CD4-positive, alpha-beta T cell treated with Interleukin-21 for 1 hour (primary cell): ENCODE measurements at places on chromosomes 5 and 9.

GRCh38 chr9:99193466-99193821 lies 28.3 kb downstream of the ALG2 start:
- no peak for DNase-seq

GRCh38 chr9:125812403-125812802 lies 65.2 kb downstream of the PBX3 start:
- no peak for DNase-seq

GRCh38 chr5:127930311-127930710 lies 153.3 kb upstream of the SLC12A2 start:
- DNase-seq = no peak

DNA sequence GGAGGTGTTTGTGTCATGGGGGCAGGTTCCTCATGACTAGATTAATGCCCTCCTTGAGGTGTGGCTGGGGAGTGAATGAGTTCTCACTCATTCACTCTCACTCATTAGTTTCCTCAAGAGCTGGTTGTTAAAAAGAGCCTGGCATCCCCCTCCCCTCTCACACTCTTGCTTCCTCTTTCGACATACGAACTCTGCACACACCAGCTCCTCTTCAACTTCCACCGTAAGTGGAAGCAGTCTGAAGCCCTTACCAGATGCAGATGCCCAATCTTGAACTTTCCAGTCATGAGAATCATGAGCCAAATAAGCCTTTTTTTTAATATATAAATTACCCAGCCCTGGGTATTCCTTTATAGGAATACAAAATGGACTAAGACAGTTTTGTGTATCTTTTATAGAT lies 82.5 kb downstream of the SPRY4 start:
- no peak for DNase-seq

- no peak for DNase-seq
Observed at GRCh38 chr5:34452170-34452828, 203.8 kb upstream of the RAI14 start.
